Activated naive CD4-positive, alpha-beta T cell treated with anti-CD3 and anti-CD28 coated beads, Interleukin-2, amount 50 U/mL, for 72 hours (primary cell): ENCODE measurements at places on chromosomes 7 and 10.
A peak's percentile ranks its signal among the peaks of the same experiment; 100 is the strongest.

GRCh38 chr10:60235001-60235400, 154.7 kb downstream of the ANK3 start:
- no peak for DNase-seq

DNA sequence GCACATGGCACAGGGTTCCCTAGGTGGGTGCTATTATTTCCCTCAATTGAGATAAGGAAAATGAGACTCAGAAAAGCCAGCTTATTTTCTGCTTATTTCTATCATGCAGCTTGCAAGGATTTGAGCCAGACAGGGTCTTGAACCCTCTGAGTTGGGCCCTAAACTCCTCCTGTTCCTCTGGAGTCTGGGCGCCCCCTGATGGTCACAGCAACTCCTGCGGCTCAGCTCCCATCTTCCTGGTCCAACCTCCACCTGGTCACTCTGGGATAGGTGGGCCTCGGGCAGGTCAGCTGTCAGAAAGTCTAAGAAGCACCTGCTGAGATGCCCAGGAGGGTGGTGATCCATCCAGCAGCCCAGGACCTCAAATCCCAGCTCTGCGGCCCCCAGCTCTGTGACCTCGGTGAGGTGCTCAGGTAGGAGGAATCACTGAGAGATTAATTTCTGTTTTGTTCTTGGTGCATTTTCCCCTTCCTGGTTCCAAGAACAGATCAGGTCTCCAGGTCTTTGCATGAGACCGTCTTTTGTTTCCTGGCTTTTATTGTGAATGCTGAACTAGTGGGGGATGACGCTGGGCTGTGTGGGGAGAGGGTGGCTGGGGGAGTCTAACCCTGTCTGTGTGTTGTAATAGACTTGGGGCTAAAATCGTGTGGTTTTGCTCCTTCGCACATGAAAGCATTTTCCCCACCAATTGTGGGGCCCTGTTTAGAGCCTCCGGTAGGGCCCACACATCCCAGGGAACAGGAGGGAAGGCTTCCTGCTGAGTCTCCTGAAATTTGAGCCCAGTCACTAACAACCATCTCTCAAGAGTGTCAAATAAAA, 32.8 kb downstream of the TMEM130 start:
- no peak for DNase-seq

GRCh38 chr10:121596689-121597503, 1.3 kb downstream of the FGFR2 start:
- no peak for DNase-seq

GRCh38 chr7:99975782-99976521, at the start of gene AZGP1:
TSS of gene AZGP1 (minus strand) at chr7:99976031. CDS start at chr7:99976020, 11 bp downstream.
- DNase-seq, result no peak

- no peak for DNase-seq
Measured at GRCh38 chr7:23523486-23524075, 8.2 kb downstream of the TRA2A start.

- no peak for DNase-seq
Measured at GRCh38 chr10:69636626-69637605, 6.9 kb downstream of the FAM241B start.

GRCh38 chr7:91051966-91052365, 212.3 kb upstream of the FZD1 start:
- DNase-seq, result no peak

GRCh38 chr10:25338271-25338670, 163.5 kb downstream of the GPR158 start:
- no peak for DNase-seq

- DNase-seq, result no peak
Measured at GRCh38 chr10:111128331-111129180, 51.7 kb downstream of the ADRA2A start.

GRCh38 chr7:77415823-77416620, at the start of gene GSAP:
TSS of gene GSAP (minus strand) at chr7:77416349. CDS start at chr7:77416321, 28 bp downstream.
- DNase-seq, result peak; percentile 64

DNA sequence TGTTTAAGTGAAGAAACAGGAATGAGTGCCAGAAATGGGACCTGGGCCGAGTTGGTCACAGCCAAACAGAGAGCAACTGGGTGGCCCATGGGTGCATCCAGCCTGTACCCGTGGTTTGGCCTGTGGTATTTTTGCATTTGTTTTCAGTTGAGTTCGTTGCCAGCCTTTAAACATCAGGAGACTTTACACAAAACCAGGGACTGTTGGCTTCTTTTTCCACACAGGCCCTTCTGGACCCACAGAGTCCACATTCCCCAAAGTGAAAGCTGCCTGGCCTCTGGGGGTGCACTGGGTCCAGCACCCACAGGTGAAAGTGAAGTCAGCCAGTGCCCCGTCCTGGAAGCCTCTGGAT, 54.1 kb upstream of the TNS3 start:
- no peak for DNase-seq

GRCh38 chr10:11208908-11209829, 191.5 kb downstream of the CELF2 start:
- peak; percentile 68 for DNase-seq

DNA sequence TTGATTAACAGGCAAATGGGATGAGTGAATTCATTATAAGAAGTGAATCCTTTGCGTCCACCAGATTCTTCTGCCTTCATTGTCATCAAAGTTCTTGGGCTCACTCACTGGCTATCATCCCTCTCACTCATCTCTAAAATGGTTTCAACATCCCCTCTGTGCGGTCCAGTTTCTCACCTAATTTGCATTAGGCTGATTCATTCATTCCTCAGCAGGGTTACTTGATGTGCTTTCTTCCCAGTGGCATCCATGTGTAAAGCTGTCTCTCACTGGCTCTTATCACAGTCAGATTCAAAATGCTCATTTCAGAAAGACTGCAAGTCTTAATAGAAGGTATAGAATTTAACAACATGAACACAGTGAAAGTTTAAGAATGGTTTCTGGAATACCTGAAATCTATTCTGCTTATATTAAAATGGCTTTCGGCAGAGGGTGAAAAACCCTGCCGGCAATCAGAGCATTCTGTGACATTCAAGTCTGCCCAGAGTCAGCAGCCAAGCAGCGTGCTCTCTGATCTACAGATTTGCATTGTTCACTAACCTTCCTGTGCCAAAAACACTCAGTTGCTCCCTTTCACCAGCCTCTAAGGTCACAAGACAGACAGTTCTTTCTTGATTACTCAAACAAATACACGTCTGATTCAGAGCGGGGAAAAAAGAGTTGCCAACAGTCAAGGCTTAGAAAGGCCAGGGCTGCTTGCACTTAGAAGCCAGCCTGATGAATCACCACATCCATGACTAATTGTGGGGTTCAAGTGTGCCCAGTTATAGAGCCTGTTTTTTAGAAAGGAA, 106.7 kb downstream of the TES start:
- peak; percentile 49 for DNase-seq

DNA sequence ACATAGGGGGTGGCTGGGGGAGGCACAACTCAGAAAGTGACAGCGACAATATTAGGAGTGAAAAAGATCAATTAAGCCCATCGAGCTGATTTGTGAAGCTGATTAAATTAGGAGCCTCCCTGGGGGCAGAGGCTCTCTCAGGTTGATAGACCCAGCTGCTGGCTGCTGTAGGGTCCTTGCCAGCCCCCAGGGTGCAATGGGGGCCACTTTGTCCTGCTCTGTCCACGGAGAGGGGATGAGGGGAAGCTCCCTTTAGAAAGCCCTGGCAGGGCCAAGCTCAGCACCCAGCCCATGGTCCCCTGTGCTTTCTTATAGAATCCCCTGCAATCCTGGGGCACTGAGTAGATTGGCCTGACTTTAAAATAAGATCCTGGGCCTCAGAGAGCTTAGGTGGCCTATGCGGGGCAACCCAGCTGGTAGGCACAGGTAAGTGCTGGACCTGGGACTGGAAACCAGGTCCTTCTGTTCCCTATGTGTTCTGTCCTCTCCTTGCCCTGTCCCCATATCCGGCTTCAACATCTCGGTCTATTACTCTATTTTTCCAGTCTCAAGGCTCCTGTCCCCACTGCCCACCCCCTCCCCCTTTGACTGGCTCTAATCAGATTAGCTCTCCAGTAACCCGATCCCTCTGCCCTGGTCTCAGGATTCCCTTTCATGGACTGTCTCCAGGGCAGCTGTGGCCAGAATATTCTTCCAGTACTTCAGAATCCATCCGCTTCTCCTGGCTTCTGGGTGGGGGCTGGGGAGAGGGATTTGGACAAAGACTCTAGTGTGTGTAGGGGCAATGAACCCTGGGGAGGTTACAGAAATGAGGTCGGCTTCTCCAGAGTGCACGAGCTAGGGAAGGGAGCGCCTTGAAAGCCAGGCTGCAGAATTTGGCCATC, 259.6 kb downstream of the RPS24 start:
- no peak for DNase-seq

DNA sequence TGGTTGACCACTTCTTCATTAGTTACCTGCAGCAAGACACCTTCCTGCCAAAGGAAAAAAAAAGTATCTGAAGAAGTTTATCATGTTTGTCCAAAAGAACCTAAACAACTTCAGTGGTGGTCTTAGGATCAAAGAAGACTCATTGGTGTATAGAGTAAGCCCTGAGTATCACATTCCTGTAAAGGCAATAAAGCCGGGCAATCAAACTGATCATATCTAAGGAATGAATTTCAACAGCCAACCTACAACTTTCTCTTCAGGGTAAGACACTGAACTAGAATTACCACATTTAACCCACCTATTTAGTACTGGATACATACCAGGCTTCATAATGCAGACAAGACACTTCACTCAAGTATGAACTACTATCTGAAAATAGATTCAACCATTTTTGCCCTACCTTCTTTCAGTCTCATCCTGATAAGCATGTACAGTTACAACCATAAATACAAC, 10.1 kb downstream of the HNRNPA2B1 start:
- no peak for DNase-seq

- no peak for DNase-seq
Measured at GRCh38 chr7:92691578-92691977, 101.4 kb upstream of the FAM133B start.

- no peak for DNase-seq
Measured at GRCh38 chr10:30216821-30217220, 132.3 kb downstream of the MTPAP start.

- no peak for DNase-seq
Measured at GRCh38 chr7:135971366-135971725, 5.8 kb downstream of the MTPN start.

- no peak for DNase-seq
Measured at GRCh38 chr7:101951757-101952156, 134.3 kb downstream of the CUX1 start.

- DNase-seq, result no peak
Measured at GRCh38 chr7:115015619-115016018, 93.7 kb downstream of the MDFIC start.
